HS-27A (cell line): ENCODE measurements at places on chromosomes 4 and X.

DNA sequence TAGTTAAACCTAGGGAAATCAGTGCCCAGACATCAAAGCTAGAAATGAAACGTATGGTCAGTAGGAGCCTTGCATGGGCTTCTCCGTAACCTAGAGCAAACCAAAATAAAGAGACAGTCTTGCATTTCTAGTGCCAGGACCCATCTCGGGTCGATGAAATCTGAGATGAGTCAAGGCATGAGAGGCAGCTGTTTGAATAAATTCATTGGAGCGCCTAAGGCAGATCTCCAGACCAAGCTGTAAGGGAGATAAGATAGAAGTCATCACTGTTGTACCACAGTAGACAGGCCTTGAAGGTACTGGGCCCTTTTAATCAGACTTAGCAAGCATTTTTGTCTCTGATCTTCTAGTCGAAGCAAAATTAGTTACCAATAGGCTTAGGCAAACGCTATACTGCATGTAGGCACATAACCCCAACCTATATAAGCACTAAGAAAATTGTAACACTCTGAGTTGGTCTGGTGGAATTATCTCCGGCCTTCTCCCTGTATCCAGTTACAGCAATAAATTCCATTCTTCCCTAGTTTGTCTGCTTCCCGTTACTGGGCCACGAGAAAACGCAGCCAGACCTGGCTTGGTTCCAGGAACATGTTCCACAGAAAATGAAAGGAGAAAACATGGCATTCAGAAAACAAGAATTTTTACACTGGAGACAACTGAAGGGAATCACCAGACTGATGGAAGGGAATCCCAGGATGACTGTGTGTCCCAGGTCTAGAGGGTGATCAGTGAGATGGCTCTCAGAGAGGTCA, 21.1 kb upstream of the PAPSS1 start:
- no peak for DNase-seq

- no peak for DNase-seq
Measured at GRCh38 chr4:155582971-155583437, 83.6 kb upstream of the GUCY1A1 start.

DNA sequence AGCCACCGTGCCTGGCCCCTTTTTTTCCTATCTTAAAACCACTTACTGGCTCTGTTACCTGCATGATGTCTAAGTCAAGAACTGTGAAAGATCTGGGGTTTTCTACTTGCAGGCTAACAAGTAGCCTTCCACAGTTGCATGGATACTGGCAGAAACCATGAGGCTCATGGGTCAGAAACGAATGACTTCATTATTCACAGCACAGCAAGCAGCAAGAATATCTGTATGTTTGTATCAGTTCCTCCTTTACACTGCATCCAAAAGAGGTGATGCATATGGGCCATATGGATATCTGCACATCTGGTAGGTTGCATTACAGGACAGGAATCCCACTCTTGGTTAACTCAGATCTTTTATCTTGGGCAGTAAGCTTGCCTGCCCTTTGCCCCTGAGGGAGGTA, 154.9 kb upstream of the NUDT6 start:
- DNase-seq = no peak

DNA sequence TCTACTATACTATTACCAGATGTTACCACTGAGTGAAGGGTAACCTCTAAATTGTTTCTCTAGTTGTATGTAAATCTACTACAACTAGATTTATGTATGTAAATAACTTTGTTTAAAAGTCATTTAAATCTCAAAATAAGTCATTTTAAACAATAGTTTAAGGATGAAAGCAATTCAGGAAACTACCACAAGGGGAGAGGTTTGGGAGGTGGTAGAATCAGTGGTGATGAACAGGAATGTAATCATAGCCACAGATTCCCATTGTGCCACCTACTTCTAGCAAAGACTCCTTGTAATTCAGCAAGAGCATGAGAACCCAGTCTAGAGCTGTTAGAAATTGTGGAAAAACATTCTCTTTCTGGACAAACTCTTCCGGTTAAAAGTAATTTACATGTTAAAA, 234.6 kb downstream of the SLC7A11 start:
- no peak for DNase-seq

GRCh38 chr4:132992686-132993085, 156.4 kb upstream of the PCDH10 start:
- DNase-seq = no peak

GRCh38 chr4:11313157-11313943, 115.3 kb downstream of the HS3ST1 start:
- no peak for DNase-seq

DNA sequence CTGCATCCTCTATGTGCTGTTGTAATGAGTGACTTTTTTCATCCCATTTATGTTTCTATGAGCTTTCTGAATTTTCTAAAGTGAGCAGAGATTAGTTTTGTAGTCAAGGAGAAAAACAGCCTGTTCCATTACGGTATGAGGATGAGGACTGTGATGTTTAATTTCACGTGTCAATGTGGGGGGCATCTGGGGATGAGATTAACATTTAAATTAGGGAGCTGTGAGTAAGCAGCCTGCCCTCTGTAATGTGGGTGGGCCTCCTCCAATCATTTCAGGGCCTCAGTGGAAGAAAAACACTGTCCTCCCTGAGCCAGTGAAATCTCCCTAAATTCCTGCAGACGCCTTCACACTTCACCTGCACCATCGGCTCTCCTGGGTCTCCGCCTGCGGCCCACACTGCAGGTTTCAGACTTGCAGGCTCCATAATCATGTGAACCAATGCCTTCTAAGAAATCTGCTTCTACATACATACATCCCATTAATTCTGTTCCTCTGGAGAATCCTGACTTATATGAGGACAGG, 121.7 kb downstream of the AFAP1 start:
- no peak for DNase-seq

DNA sequence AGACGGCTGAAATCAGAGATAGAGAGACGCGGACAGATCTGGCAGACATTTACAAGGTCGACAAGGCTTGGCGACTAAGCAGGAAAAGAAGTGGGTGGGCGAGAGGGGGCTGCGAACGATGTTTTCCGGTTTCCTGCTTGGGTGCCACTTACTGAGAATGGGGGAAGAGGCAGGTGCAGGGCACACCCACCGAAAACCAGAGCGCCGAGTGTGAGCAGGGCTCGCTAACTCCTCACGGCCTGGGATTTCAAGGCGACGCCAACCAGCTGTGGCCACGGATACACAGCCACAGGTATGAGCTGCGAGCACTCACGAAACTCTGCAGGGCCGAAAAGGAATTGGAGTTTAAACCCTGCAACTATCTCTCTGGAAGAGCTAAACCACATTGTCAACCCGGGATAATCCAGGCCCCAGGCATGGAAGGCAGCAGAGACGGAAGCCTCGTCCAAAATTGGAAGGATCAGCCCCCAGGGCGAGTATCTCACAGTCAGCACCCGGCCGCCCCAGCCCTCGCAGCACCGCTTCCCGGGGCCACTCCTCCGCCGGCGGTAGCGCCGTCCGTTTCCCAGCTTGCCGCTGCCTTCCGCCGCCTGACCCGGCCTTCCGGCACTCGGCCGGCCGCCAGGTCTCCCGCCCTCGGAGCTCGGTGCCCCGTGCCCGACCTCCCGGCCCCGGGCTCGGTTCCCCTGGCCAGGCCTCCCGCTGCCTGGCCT, 778 bp downstream of the CASP3 start:
- DNase-seq = no peak

DNA sequence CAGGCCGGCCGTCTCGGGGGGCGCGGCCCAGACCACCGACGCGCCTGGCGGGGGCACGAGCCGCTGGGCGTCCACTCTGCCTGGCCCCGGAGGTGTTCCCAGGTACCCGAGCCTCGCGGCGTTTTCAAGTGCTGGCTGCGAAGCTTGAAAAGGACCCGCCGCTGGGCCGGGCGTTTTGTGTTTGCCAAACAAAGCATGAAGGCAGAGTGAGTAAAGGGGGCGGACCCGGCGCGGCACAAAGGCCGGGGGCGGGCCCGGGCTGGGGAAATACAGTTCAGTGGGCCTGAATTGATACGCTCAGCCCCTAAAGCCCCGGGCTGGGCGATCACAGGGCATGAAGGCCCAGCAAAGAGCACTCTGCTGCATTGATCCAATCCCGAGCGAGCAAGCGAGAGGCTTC, 65.4 kb downstream of the SOX3 start:
- no peak for DNase-seq

DNA sequence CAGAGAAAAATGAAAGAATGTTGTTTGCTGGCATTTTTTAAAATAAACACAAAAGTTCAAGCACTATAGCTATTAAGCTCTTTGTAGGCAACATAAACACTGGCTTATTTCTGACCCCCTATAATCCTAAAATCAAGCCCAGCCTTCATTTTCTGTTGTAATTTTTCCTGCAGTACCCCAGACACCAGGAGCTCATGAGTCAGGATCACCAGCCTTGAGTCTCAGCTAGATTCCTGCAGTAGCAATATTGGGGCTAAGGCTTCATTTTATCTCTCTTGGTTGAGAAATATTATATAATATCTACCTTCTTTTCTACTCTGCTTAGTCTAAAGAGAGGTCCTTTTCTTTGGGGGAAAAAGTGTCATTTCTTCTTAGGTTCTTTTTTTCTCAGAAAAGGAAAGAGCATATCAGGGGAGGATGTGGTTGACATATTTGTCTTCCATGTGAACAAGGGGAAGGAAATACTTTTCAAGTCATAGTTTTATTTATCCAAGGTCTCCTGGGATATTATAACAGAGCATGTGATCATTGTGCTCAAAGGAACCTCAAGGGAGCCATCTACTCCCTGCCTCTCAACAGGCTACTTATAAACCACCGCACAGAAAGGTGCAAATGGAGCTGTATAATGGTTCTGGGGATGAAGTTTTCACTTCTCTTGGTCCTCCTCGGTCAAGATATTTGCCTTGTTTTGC, 678.3 kb upstream of the NR3C2 start:
- no peak for DNase-seq

- DNase-seq = no peak
Measured at GRCh38 chr4:6423575-6423974, 48.8 kb downstream of the PPP2R2C start.

- no peak for DNase-seq
Measured at GRCh38 chr4:122930862-122931261, 8.5 kb upstream of the NUDT6 start.

GRCh38 chr4:168480931-168481611, 779 bp upstream of the DDX60L start:
- DNase-seq = no peak

DNA sequence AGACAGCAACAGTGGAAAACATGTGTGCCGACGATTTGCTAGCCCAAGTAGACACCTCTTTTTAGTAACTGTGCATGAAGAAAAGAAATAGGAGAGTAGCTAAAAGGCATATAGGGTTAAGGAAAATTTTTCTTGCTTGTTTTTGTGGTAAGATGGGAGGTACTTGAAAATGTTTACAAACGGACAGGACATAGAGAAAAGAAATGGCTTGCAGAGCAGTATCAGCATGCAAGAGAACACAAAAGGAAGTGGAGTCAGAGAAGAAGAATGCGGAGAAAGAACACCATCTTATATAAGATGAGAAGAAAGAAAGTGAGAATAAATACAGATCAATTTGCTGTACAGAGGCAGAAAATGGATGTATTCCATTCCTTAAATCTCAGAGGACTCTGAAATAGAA, 263.7 kb upstream of the ETNPPL start:
- no peak for DNase-seq

GRCh38 chrX:130848763-130849162, 54.2 kb downstream of the ENOX2 start:
- DNase-seq = no peak

DNA sequence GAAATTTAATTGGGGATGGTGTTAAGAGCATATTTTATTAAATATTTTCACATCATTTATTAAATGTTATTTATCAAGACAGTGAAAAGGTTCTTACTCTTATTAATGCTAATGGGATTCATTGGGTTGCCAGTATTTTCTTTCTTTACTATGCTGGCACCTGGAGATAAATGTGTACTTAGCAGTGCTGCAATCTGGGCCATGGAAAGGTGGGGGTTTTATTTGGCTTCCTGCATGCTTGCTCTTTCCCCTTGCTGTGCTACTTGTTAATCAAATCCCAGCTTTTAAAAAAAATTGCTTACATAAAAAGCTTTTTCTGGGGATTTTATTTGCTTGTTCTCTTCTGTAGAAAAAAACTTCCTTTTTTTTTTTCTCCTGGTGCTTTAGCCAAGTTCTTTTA, 48.3 kb downstream of the ZAR1 start:
- no peak for DNase-seq

GRCh38 chrX:28847423-28847822, 260.2 kb downstream of the IL1RAPL1 start:
- DNase-seq = no peak

- no peak for DNase-seq
Measured at GRCh38 chr4:165308606-165309005, 18.9 kb upstream of the MSMO1 start.

- DNase-seq = no peak
Measured at GRCh38 chr4:129561886-129562671, 466.1 kb downstream of the C4orf33 start.

- no peak for DNase-seq
Measured at GRCh38 chrX:115268421-115268820, 21.1 kb upstream of the LUZP4 start.

DNA sequence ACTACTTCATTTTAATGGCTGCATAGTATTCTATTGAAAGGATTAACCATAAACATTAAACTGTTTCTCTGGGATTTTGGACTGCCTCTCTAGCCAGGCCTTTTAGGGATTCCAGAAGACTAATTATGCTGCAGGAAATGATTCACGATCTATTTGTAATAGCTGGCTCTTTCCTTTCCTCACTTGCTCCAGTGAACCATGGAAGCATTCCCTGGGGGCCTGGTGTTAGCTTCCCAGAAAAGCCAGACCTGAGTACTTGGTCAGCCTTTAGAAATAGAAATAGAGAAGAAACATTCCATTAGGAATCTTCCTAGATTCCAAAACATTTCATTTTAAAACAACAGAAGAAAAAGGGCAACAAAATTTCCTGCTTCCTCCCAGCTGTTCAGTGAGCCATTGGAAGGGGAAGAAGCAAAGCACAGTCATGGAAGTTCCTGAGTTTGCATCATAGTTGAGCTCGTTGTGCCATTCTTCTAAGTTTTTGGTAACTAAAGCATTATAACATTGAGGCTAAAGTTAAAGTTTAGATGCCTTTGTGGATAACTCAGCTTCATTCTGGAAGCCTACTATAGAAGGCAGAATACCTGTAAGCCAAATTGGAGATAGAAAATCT, 83.5 kb downstream of the NPNT start:
- DNase-seq = no peak

- DNase-seq = no peak
Measured at GRCh38 chrX:154443479-154443910, 446 bp upstream of the FAM50A start.

GRCh38 chrX:136710325-136710951, 62.5 kb downstream of the CD40LG start:
- DNase-seq = no peak

GRCh38 chr4:68905939-68906779, 45.4 kb downstream of the UGT2A3 start:
- no peak for DNase-seq
